Activated naive CD8-positive, alpha-beta T cell treated with anti-CD3 and anti-CD28 coated beads, Interleukin-2, amount 10 ng/mL, durations not matched to agents 7 days and 5 days (primary cell): ENCODE measurements at places on chromosomes 12 and 14. TPM values are rescaled to one million over a fixed set of nuclear protein-coding genes. Genes with fewer than 3 reads are reported as not detected.

The TRPV4 gene
- total RNA-seq = not detected

The DCAF11 gene
- 105 TPM for total RNA-seq

The ADCY4 gene
- 6.3 TPM for total RNA-seq

The NRXN3 gene
- not detected for total RNA-seq

The RD3L gene
- not detected for total RNA-seq

The RERG gene
- not detected for total RNA-seq

DNA sequence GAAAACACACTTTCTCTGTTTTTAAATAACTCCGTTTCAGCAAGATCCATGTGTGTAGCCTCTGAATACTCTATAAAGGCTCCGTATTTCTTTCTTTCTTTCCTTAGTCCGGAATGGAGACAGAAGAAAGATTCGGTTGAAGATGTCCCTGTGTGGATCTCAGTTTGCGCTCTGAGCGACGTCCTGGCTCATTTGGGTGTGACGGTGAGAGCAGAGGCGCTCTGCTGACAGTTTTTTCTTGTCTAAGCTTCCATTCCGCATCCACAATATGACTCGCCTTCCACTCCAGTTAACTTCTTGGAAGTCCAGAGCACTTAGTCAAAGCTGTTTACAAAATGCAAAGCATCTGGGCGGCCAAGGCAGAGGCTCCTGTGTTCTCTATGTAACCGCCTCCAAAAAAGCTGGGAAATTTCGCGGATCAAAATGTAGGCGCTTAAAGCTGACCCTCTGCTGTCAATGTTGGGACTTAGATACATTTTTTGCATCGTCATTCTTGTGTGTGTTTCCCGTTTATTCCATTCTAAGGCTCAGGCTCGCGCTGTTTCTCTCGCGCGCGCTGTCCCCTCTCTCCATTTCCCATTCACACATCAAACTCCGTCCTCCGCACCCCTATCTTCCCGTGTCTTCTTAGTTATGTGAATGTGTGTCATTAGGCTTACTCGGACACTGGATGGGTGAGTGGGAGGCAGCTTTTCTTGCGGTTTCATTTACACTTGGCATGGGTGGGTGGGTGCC, 880 bp upstream of the FLRT2 start:
- no peak for DNase-seq

DNA sequence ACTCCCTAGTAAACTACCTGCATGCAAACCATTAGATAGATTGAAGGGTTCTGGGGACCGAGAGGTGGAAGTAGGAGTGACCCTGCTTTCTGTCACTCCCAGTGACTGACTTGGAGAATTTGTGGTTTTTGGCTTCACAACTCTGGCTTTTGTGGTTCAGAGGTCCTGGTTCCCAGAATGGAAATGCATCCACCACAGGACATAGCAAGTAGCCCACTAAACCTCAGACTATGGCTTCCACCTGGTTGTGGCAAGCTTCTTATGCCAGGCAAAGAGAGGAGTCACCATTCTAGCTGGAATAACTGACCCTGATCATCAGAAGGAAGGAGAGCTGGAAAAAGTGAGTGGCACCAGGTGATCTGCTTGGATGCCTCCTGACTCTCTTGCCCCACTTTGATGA, 162.4 kb upstream of the TMEM260 start:
- DNase-seq = no peak

DNA sequence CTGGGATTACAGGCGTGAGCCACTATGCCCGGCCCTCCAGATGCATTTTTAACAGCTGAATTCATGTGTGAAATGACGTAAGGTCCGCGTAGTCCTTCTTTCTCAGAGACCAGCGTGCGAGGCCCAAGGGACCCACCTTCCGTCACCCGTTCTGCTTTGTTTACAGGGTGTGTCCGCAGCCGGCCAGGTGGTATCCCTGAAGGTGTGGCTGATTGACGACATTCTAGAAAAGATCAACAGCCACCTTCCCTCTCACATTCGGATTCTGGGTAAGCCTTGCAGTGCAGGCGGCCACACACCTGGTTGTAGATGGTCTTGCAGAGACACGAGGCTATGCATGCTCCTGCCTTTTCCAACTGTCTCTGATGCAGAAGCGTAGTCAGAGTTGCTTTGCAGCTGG, 9.9 kb downstream of the PUS1 start:
- no peak for DNase-seq

- no peak for DNase-seq
Observed at GRCh38 chr14:59132796-59133494, 55.5 kb upstream of the DAAM1 start.

DNA sequence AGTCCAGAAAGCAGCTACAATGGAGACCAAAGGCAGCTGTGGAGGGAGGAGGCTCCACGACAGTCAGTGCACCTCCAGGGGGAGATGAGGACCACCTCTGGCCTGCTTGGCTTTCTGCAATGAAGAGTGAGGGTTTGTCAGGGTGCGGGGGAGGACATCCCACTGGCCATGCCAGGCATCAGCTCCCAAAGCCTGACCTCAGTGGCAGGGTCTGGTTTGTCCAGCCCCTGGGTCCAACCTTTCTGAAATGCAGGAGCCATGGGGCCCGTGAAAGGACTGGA, 35.2 kb downstream of the SLC6A12 start:
- DNase-seq = no peak

- DNase-seq = peak; percentile 34
Observed at GRCh38 chr14:31937730-31938346, 139.3 kb upstream of the ARHGAP5 start.

GRCh38 chr14:81447021-81447764, 47.1 kb upstream of the STON2 start:
- no peak for DNase-seq

- no peak for DNase-seq
Observed at GRCh38 chr12:52259657-52260243, 14.7 kb upstream of the KRT86 start.

- no peak for DNase-seq
Observed at GRCh38 chr12:34126239-34126641, 103.9 kb downstream of the ALG10 start.

GRCh38 chr12:33828326-33828725, 194.0 kb upstream of the ALG10 start:
- no peak for DNase-seq

GRCh38 chr12:117334051-117334450, 27.4 kb downstream of the NOS1 start:
- no peak for DNase-seq

DNA sequence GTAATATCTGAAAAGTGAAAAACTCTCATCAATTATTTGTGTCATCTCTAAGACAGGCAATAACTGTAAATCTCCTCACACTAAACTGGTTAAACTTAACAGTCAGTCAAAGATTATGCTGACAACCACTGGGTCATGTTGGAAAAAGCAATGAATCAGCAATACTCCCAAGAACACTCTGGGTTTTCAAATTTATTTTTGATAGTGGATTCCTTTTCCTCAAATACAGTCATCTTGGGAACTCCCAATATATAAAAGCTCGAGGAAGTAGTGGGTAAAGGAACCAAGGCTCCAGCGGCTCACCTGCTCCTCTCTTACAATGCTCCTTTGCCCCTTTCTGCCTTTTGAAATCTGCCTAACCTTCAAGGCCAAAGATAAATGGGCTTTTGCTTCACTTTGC, 70.0 kb downstream of the ARMH4 start:
- DNase-seq = no peak

DNA sequence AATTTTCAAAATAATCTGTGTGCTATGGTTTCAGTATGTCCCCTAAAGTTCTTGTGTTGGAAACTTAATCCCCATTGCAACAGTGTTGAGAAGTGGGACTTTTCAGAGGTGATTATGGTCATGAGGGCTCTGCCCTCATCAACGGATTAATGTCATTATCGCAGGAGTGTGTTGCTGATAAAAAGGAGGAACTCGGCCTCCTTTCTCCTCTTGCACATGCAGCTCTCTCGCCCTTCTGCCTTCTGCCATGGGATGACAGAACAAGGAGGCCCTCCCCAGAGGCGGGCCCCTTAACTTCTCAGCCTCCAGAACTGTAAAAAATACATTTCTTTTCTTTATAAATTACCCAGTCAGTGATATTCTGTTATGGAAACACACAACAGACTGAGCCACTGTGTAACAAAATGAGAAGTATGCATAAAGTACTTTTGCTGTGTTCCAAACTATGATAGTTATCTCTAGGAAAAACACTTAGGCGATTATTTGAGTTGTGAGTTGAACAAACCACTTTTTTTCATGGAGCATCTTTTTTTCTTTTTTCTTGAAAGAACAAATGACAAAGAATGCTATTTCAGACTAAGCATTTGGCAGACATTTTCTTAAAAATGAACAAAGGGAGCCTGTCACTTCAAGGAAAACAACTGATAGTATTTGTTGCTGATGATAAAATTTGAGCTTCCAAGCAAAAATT, 134.8 kb upstream of the FUT8 start:
- no peak for DNase-seq

DNA sequence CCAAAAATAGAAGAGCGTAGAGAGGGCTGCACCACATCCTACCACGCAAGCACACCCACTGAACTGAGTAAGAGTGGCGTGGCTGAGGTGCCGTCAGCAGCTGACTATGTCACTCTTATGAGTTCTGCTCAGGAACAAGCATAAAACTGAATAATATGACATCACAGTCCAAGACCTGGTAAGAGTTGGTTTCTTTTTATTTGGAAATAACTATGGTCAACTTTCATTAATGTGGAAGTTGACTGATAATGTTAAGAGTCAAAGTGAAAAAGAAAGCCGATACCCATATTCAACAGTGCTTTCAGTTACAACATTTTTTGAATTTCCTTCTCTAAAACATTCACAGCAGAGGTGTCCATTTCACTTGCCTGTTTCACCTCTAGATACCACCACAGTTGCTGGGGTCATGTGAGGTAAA, 44.6 kb downstream of the GNS start:
- no peak for DNase-seq

DNA sequence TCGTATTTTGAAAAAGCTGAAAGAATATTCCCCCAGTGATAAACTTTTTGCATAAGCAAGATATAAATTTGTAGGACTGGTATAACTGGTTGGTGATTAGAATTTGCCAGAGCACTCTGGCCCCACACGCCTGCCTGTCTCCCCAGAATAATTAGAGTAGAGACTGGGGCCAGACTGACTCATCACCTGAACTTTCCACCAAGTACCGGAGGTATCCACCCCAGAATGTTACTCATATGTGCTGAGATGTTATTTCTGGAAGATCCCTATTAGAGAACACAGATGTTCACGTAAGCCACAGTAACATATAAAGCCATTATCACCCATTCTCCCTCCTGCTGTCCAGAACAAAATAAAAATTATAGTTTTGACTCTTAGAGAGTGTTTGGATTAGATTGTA, 49.5 kb upstream of the PIWIL1 start:
- DNase-seq = no peak

DNA sequence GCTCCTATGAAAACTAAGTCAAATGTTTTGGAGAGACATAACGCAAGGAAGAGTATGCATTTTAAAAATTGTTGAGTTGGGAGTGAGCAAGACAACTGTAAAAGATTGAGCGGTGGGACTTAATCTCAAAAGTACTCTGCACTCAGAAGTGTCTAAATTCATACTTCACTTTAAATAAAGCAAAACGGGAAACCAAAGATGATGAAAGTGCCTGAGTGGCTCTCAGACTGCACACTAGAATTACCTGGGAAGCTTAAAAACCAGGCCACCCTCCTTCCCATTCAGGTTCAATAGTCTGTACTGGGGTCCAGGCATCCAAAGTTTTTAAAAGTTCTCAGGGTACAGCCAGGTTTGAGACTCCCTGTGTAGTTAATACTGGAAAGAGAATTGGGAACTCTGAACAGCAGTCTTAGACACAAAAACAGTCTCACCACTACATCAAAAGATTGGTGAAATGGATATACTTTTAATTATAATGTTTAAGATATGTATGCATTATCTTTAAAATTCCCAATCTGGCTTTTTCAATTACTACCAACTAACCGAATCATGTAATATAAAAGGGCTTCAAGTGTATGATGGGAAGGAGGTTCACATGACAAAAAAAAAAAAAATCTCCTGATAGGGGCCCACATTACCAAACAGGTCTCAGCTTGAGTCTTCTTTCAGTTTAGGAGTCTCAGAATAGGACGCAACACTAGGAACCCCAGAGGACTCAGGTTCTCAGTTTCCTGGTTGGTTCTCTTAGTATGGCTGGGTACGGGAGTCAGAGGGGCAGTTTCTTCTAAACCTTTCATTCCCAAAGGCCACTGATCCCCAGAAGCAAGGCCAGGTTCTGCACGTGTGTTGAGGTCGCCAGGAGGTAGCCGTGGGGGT, 1.0 kb downstream of the HOMEZ start:
- DNase-seq = no peak

GRCh38 chr12:82504409-82504808, 146.1 kb downstream of the METTL25 start:
- no peak for DNase-seq

GRCh38 chr14:22319526-22320361, 269.3 kb downstream of the DAD1 start:
- no peak for DNase-seq

- peak; percentile 59 for DNase-seq
Observed at GRCh38 chr14:92568621-92569479, 55.3 kb downstream of the RIN3 start.

DNA sequence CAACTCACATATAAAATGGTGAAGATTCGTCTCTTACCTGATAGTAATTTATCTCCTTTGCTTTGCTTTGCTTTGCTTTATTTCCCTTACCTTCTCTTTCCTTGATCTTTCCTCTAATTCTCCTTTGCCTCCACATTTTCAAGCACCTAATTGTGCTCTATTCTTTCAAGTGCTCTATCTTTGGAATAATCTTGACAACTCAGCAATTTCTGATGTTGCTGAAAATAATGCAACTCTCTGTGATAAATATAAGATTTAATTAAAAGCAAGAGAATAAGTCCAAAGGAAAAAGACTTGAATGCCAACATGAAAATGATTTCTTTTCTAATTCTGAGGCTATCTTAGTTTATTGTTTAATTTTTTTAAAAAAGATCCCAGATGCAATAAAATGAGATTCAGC, 139.5 kb upstream of the SYT1 start:
- no peak for DNase-seq

GRCh38 chr12:80017261-80017870, 82.0 kb upstream of the OTOGL start:
- no peak for DNase-seq

DNA sequence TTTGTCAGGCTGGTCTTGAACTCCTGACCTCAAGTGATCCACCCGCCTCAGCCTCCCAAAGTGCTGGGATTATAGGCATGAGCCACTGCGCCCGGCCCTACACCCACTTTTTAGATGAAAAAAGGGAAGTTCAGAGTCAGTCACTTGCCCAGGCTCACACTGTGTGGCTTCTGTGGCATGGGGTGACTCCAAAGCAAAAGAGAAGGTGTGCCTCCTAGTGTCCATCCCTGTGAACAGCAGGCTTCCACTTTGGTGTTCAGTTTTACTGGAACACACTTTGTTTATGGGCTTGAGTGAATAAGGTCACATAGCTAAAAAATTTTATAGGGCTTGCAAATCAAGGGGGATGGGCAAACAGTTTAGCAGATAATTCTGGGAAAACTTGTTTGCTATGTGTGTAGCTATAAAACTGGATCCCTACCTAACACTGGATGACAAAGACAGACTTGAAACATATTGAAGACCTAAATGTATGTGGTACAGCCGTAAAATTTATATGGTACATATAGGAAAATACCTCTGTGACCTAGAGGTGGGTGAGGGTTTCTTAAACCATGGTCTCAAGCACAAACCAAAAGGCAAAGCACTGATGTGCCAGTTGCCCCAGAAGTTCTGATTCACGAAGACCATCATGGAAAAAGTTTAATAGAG, 54.9 kb downstream of the EID3 start:
- peak; percentile 60 for DNase-seq
